ENCODE measurements at places on chromosomes 11 and 22.

DNA sequence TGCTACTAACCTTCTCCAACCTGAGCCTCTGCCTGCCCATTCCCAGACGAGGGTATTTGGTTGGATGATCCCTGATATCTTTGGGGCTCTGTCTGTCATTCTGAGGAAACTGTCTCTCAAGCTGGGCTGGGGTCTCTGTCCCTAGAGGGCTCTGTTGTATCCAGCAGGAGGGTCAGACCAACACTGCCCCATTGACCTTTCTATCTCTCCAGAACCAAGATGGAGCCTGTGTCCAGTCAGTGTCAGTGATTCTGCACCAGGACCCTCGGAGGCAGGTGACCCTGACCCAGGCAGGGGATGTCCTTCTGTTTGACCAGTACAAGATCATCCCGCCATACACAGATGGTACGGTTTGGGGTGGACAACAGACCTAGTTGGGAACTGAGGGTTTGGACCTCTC is 21.9 kb downstream of the OTOG start:
- DNase-seq: no peak

DNA sequence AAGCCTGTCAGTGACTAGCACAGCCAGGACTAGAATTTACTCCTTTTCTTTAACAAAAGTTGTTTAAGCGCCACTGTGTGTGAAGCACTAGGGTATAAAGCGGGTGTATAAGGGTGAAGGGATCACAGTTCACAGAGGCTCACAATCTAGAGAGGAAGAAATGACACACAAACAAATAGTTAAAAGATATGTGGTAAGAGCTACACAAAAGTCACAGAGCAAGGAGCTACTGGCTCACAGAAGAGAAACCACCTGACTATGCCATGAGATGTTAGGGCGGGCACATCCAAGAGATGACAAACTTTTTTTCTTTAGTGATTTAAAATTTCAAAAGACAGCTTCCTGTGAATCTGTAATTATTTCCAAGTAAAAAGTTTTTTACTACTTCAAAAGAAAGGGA is 55.6 kb downstream of the PHF21A start:
- no peak for DNase-seq

GRCh38 chr22:39482768-39483167 is 19.3 kb upstream of the MIEF1 start:
- no peak for DNase-seq

GRCh38 chr11:85718991-85719807 is 33.2 kb upstream of the CCDC89 start:
- no peak for DNase-seq

DNA sequence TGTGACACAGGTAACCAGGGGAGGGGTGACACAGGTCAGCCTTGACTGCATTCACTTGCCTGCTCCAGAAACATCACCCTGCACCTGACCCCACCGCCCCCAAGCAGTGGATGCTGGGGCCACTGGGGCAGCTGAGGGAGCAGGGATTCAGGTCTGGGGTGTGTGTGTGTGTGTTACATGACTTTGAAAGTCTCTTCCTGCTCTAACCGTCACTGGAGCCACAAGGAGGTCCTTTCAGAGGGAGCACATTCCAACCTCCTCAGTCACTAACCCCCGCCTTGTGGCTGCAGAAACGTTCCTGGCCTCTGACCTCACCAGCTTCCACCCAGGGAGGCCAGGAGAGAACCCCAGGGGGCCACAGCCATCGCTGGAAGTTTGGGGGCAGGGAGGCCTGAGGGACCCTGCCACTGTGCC is 2.9 kb upstream of the FOSL1 start:
- no peak for DNase-seq

DNA sequence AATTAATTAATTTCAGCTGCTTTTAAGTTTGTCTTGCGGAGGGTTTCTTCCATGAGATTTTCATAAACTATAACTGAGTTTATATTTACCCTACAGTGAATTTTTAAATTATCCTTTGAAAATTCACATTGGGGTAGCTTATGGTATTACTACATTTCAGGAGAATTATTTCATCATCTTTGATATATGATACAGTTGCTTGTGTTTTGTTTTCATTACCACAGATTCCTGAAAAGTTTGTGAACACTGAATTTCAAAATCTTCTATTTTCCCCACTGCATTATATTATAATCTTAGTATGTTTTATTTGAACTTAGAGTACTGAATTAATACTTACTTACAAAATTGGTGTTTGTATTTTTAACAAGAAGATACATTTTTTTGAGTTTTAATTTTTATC is 24.4 kb downstream of the METTL15 start:
- DNase-seq: no peak

- DNase-seq: no peak
These were observed 53.6 kb downstream of the PTPRJ start for GRCh38 chr11:48033918-48034341.

DNA sequence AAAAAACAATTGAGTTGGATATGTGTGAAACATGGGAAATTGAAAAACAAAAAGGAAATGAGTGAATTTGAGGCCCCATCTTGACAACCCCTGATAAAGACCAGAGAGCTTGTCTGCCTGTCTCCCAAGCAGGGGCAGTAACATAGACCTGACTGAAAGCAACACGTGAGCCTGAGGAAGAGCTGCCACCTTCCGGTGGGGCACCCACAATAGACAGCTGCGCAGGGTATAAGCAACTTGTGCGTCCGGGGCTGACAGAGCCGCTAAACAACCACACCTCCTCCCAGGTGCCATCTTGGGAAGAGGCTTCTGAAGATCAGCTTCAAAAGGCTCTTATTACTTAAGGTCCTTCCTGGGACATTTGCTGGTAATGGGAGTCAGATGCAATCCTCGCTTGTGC is 166.8 kb downstream of the NTM start:
- no peak for DNase-seq

DNA sequence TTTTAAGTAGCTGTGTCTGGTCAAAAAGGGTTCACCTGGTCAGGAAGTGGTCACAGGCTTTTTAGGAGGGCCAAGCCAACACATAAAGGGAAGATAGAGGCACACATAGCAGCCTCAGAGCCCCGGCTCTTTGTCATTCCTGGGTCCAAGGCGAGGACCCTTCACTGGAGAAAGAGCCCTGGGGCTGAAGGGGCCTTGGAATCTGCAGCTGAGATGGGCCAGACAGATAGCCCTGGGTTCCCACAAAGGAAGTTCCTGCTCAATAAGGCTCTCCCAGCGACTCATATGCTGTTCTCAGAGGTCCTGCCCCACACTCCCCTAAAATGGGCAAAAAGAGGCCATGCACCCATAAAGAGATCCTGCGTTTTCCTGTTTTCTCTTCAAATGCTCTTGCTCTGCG is 77.7 kb downstream of the LINC01488 start:
- DNase-seq: no peak

GRCh38 chr22:19107730-19108074 is 14.5 kb downstream of the DGCR2 start:
- DNase-seq: no peak

- DNase-seq: no peak
These were observed 70.6 kb downstream of the CTSC start for GRCh38 chr11:88266919-88267318.

DNA sequence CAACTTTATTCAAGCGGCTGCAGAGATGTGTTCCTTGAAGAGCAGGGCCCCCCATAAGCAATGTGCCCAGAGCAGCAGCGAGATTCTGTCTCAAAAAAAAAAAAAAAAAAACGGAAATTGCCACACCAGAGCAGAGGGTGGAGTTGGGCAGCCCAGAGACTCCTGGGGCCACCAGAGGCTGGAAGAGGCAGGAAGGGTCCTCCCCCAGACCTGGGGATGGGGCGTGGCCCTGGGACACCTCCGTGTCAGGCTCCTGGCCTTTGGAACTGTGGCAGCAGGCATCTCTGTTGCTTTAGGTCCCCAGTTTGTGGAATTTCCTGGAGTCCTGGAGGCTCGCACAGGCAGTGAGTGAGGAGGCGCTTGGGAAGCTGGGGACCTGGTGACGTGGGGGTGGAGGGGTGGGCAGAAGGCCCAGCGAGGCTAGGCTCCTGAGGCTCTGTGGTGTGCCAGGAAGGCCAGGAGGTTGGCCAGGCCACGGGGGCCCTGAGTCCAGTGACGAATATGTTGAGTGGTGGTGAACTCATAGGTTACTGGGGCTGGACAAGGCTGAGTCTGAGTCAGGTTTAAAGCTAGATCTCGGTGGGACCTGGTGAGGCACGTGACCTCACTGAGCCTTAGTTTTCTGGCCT is 735.6 kb downstream of the BRD1 start:
- DNase-seq: no peak

DNA sequence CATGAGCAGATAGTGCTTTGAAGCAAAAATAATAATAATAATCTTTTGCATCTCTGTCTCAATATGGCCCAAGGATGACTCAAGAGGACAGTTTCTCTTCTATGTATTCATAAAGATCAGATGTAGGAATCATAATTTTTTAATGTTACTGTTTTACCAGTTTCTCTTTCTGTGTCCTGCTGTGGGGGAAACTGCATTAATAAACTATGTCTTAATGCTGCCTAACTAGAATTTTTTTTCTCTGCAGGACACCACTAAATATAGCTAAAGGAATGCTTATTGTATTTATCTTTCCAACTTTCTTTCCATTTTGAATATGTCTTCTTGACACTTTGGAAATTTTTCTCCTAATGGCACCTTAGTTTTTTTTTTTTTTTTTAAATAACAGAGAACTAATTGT is 6.5 kb downstream of the FJX1 start:
- no peak for DNase-seq

DNA sequence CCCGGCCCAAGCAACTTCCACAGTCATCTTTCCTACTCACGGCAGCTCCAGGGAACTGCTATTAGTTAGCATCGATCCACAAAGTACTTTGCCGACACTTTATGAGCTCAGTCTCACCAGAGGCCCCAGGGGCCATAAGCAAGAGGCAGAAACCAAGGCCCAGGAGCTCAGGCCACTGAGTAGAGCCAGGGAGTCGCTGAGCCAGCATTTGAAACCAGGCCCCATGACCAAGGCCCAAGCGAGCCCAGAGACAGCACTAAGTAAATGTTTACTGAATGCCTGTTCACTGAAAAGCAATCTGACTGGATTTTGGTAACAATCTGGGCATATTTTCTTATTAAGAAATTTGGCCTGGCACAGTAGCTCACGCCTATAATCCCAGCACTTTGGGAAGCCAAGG is 43.3 kb downstream of the ARRB1 start:
- DNase-seq: no peak

- no peak for DNase-seq
These were observed 367.1 kb downstream of the INSC start for GRCh38 chr11:15481871-15482270.

DNA sequence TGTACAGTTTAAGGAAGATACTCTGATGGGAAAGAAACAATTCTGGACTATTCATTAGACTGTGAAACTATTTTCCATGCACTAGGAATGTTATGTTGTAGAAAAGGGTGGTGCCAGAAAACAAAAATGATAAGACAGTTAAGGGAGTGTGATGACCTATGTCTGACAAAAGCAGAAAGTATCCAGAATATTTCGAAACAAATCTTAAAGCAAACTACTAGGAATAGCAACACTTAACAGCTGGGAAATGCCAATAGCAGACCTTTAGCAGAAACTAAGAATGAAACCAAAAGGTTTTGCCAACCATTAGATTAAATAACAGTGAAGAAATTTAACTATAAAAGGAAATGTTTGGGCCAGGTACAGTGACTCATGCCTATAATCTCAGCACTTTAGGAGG is 3.3 kb upstream of the ARHGAP20 start:
- no peak for DNase-seq

GRCh38 chr22:45683248-45683647 is 11.6 kb downstream of the ATXN10 start:
- no peak for DNase-seq

DNA sequence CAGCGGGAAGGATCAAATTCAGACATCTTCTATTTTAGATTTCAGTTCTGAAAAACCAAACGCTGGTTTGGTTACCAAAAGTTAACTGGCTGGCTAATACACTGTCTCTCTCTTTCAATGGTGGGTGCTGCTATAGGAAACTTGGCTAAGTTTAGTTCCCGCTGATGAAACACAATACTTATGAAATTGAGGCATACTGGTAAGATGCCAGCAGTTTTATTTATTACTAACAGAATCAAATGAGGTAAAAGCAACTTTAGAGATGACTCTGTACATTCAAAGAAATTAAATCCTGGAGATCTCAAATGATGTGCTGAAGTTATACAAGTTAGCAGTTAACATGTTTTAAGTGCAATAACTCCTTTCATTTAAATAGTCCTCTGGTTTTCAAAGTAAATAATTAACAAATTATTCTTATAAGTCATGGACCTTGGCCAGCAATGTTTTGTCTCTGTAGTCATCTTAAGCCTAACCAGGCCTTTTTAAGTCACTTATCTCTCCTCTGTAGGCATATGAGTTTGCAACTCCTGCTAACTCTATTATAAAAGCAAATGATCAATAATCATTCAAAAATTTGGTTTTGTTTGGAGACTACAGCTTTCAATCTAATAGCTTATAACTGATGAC is 54.8 kb downstream of the PAK1 start:
- DNase-seq: no peak

- no peak for DNase-seq
These were observed 51.8 kb downstream of the TRAF6 start for GRCh38 chr11:36458129-36458915.

- DNase-seq: no peak
These were observed 39.6 kb downstream of the TBC1D22A start for GRCh38 chr22:46801826-46802607.

- no peak for DNase-seq
These were observed 33.8 kb upstream of the VWA5A start for GRCh38 chr11:124081483-124081882.

- DNase-seq: no peak
These were observed 163.3 kb downstream of the CEP164 start for GRCh38 chr11:117490911-117491310.

Measured in right kidney (tissue), 9 donors.